ENCODE measurements at places on chromosomes 1 and 21.
A peak's percentile ranks its signal among the peaks of the same experiment; 100 is the strongest.

GRCh38 chr1:196774603-196775002 lies at the start of gene CFHR3:
TSS of gene CFHR3 (plus strand) at chr1:196774840. CDS start at chr1:196774887, 47 bp downstream.
- DNase-seq = no peak

DNA sequence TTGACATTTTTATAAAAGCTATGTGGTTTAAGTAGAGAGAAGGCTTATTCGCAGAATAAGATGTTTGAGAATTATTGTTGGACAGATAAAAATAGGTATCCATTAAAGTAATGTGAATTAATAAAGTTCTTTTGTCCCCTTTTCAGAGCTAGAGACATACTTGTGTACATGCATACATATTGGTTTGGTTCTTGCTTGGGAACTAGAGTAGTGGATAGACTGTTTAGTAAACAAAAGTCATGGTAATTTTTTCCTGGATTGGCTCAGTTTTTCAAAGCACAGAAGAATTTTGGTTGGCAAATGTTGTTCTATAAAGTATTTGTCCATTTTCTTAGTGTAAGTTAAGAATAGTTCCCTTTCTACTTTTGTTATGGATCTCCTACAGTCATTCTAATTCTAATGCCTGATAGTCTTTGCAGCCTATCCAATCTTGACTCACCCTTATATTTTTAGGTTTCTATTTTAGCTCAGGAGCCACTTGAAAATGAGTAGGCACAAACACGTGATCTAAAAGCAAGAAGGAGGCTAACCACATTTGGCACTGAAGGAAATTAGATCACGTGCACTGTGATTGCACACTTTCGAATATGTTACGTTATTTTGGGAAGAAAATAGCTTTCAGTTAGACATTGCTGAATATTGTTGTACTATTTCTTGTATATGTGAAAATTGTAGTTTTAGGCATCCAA lies 47.0 kb downstream of the RABGAP1L start:
- DNase-seq = no peak

- DNase-seq = no peak
These were observed 843.2 kb downstream of the AMY1C start for GRCh38 chr1:104592926-104593325.

DNA sequence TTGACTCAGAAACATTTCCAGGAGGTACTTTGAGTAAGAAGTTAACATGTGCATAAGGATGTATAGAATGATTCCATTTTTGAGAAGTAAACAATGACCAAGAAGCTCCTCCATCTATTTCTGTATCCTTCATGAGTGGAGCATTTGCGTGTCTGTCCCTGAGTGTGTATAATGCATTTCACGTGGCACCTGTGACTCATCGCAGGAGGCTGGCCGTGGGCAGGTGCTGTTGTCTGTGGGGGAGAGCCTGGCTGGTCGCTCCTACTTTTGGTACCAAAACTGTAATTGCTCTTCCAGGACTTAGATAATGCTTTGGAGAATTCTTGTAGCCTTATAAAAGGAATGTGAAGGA lies 16.5 kb downstream of the SLC37A1 start:
- DNase-seq = no peak

- no peak for DNase-seq
These were observed 111.6 kb downstream of the ADGRL2 start for GRCh38 chr1:81912383-81912782.

DNA sequence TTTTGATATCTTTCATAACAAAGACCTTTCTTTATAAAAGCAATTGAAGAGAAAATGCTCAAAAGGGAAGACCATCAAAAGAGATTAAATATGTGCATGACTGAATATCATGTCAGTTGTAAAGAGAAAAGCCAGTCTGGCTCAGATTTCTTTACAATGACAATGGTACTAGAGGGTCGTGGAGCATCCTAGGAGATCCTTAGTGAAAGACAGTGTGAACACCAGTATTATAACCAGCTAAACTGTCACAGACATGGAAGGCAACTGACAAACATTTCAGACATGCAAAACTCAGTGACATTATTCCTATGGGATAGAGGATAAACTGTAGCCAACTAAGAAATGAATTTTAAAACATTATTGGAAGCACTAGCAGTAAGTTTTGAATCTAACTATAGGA lies 27.1 kb upstream of the ADARB1 start:
- no peak for DNase-seq

GRCh38 chr1:33257772-33258712 lies 1.8 kb downstream of the ZNF362 start:
- DNase-seq = no peak

DNA sequence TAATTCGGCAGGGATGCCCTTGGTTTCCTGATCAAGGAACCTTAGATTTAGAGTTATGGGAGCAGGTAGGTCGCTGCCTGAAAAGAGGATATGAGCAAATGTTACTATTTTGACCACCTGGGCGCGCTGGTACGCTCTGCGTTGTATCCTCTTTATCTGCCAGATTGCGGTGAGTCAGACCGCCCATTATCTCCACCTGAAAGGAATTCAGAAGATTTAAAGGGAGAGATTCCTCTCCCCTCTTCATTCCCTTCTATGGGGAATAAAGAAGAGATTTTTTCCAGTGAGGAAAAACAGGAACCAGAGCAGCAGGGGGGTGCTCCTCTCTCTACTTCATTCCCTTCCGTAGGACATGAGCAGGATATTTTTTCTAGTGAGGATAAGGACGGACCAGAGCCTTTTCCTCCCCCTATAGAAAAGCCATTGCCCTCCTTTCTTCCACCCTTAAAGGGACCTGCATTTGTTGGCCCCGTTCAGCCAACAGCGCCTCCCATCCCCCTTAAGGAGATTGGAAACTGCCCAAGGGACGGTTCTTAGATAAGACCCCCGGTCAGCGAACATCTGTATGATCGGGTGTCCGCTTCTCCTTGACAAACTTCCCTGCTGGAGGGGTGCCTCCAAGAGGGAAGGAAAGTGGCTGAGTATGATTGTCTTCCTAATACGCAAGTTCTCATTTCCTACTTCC lies 34.1 kb downstream of the CLCA1 start:
- no peak for DNase-seq

DNA sequence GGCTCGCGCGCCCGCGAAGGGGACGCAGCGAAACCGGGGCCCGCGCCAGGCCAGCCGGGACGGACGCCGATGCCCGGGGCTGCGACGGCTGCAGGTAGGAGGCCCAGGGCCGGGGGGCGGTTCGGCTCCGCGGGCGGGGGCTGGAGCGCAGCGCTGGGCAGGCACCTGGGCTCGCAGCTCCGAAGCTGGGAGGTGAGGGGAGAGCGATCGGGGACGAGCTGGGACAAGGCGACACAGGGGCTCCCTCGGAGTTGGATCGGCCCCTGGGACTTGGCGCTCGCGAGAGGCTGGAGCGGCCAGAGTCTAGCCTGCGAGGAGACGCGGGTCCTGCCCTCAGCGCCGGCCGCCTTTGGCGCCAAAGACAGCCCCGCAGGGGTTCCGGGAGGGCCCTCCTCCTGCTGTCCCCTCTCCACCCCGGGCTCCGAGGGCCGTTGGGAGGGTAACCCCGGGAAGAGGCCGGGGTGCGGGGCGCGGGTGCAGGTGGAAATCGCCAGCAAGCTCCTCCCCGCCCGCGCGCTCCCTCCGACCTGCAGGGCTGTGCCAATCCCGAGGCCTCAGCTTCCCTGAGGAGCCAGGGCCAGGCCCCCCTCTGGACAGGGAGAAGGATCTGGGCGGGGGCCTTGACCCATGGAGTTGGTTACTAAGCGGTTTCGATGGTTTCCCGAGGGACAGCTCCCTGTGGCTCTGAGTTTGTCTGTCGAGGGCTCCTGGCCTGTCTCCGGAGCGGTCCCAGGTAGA lies 401 bp downstream of the TP73 start:
- no peak for DNase-seq

DNA sequence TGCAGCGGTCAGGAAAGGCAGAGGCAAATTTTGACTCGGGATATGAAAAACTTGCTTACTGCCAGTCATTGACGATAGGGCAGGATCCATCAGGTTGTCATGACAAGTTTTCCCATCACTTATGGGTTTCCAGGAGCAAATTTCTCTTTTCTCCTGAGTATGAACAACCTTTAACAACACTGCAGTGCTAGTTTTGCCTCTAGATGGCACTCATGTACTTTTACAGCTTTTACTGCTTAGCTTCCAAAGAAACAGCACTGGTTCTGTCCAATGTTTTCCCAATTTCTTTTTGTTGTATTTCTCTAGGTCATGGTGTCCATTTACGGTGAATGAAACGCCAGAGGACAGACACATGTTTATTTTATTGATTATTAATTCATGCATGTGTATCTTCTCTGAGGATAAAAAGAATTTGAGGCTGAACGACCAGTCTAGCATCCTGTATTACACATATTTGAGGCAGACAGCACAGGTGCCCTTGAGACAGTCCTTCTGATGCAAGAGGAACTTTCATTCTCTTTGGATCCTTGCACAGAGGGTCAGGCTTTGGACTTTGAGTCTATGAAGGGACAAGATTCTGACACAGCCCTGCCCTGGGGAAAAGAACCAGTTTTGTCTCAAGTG lies 112.3 kb upstream of the TRABD2B start:
- peak; percentile 7 for DNase-seq

DNA sequence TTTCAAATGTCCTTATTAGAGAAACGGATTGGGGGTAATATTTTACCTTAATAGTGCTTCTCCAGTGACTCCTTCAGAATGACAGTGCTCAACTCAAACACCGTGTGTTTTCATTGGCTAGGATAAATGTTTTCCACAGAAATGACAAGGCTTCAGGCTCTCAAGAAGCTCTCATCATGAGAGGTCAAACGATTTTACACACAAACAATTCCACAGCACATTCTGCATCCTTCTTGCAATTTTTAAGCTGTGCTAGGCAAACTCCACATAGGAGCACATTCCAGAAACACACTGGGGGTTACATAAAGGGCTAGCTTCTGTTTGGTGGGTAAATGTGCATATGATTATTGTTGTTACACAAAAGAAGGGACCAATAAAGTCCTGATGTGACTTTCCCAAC lies 75.5 kb upstream of the IPO9 start:
- no peak for DNase-seq

DNA sequence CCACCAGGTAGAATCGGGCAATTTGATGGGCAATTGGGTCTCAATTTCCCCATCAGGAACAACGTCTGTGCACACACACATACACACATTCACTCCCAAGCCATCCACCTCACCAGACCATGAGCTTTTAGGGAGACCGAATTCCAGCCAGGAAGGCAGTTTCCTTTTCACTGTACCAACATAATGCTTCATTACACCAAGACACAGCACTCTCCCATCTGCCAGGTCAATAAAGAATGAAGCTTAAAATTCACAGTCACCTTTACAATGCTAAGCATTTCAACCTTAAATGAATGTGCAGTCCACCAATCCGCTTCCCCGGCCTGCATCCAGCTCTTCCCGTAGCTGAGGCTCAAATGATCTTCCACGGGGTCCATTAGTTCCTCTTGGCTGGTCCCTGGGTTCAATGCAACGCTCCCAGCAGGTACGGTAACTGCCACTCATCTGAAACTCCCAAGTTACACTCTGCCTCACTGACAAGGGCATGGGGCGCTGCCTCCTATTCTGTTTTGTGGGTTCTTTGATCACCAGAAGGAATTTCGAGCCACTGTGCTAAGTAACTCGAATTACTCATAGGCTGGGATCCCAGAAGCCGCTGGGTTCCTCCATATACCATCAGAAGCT lies 105.0 kb downstream of the SIM2 start:
- DNase-seq = no peak

GRCh38 chr1:212607913-212608391 lies 609 bp upstream of the ATF3 start:
- no peak for DNase-seq

DNA sequence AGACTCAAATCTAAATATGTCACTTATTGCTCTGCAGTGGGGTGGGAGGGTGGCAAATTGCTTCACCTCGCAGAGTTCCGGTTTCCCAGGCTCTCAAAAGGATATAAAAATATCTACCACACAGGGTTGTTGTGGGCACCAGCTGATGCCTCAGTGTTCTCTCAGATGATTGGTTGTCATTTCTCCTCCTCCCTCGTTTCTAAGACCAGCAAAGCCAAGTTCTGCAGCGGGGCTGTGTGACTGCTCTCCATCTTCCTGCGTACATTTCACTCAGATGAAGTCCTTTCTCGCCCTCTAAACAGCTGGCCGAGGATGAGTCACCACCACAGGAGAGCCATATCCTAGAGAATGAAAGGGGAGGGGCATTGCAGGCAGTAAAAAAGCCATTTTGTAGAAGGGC lies 35.0 kb upstream of the VWA5B1 start:
- no peak for DNase-seq

DNA sequence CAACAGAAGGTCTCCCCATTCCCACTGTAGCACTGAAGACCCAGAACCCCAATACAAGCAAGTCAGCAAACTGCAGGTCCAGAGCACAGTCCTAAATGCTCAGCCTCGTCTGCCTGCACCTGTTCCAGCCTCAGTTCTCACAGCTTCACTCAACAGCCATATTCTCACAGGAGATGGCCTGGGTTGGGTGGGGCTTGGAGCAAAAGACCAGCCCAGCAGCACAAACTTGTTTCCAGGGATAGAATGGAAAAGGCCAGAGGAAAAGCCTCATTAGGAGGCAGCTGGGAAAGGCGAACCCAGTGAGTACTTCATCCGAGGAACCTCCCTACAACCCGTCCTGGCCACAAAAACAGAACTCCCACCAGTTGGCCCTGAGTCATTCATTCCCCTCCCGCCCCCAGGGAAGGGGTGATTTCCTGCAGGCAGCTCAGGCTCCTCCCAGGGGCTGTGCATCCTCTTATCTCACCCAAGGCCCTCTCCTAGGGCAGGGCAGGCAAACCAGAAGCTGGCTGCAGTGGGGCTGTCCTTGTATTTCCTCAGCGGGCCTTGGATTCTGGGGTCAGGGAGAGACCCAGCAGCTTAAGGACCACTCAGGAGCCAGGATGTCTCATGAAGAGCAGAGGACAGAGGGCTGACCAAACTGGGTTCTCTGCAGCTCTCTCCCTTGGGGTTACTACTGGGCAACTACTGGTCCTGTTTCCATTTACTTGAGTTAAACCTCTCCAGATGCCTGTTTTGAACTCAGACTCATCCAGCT lies 7.4 kb upstream of the MPL start:
- DNase-seq = no peak

- DNase-seq = no peak
These were observed 1166.6 kb upstream of the ADGRL2 start for GRCh38 chr1:80633947-80634706.

- DNase-seq = no peak
These were observed 237.3 kb downstream of the S1PR1 start for GRCh38 chr1:101474039-101474665.

DNA sequence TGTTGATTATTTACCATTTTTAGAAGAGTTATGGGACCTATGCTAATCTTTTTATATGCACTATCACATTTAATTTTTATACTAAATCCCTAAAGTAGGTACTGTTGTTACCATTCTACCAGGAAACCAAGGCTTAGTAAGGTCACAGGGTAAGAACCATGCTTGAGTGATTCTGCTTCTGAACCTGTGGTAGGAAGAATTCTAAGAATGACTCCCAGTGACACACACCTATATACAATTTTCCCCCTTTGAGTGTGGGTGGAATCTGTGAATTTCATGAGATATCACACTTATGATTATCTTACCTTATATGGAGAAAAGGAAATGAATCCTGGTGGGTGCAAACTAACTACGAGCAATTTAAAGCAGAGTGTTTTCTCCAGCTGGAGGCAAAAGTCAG lies 391.0 kb downstream of the USH2A start:
- no peak for DNase-seq

GRCh38 chr21:14857529-14857928 lies 207.3 kb downstream of the NRIP1 start:
- no peak for DNase-seq
